ENCODE measurements at places on chromosomes 12 and 14. TPM values are rescaled to one million over a fixed set of nuclear protein-coding genes. Genes with fewer than 3 reads are reported as not detected.
A peak's percentile ranks its signal among the peaks of the same experiment; 100 is the strongest.

GRCh38 chr12:105464406-105464805 lies 133.9 kb downstream of the C12orf75 start:
- no peaks in the 10 kb centered on the region for H3K36me3 ChIP-seq
- DNase-seq: no peak
- no peak overlapping the region for H3K4me3 ChIP-seq
- H3K4me1 ChIP-seq: no peaks in the 10 kb centered on the region

GRCh38 chr14:35797796-35798195 lies 11.3 kb downstream of the RALGAPA1 start:
- no peak for DNase-seq
- H3K27me3 ChIP-seq: no peaks in the 10 kb centered on the region
- no peak overlapping the region for H3K4me3 ChIP-seq
- H3K27ac ChIP-seq: no peak overlapping the region
- no peaks in the 10 kb centered on the region for H3K36me3 ChIP-seq
- H3K4me1 ChIP-seq: peaks cover 4% of the 10 kb centered on the region

- H3K4me3 ChIP-seq: no peak overlapping the region
- no peak overlapping the region for H3K27ac ChIP-seq
- H3K4me1 ChIP-seq: peaks cover 70% of the 10 kb centered on the region
Observed at GRCh38 chr12:120542166-120542565, 8.0 kb downstream of the RNF10 start.

DNA sequence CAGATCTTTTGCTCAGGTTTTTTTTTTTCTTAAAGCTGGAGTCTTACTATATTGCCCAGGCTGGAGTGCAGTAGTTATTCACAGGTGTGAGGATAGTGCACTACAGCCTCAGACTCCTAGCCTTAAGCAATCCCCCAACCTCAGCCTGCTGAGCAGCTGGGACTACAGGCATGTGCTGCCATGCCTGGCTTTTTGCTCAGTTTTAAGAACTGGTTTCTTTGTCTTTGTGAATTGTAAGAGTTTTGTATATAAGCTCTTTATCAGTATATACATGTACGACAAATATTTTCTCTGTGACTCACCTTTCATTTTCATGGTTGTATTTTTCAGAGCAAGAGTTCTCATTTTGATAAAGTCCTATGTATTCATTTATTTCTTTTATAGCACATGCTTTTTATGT lies 33.3 kb upstream of the C2CD5 start:
- H3K36me3 ChIP-seq: no peaks in the 10 kb centered on the region
- no peak for DNase-seq
- H3K27ac ChIP-seq: no peak overlapping the region
- no peaks in the 10 kb centered on the region for H3K4me1 ChIP-seq
- H3K27me3 ChIP-seq: no peaks in the 10 kb centered on the region

GRCh38 chr12:101552277-101552676 lies 42.5 kb upstream of the MYBPC1 start:
- H3K4me1 ChIP-seq: no peaks in the 10 kb centered on the region
- H3K36me3 ChIP-seq: no peaks in the 10 kb centered on the region
- peak; percentile 30 for DNase-seq
- H3K27ac ChIP-seq: no peak overlapping the region

- no peak overlapping the region for H3K4me3 ChIP-seq
- no peak for DNase-seq
- peaks cover 16% of the 10 kb centered on the region for H3K4me1 ChIP-seq
- H3K27me3 ChIP-seq: no peaks in the 10 kb centered on the region
- no peaks in the 10 kb centered on the region for H3K36me3 ChIP-seq
Observed at GRCh38 chr14:32083789-32084188, 6.7 kb downstream of the ARHGAP5 start.

GRCh38 chr12:100843061-100843460 lies 48.5 kb downstream of the ANO4 start:
- H3K27ac ChIP-seq: no peak overlapping the region
- no peaks in the 10 kb centered on the region for H3K36me3 ChIP-seq
- no peak for DNase-seq
- no peak overlapping the region for H3K4me3 ChIP-seq

- peaks cover 97% of the 10 kb centered on the region for H3K36me3 ChIP-seq
- H3K4me3 ChIP-seq: no peak overlapping the region
- DNase-seq: no peak
- peak overlapping the region; percentile 87 for H3K27ac ChIP-seq
- no peaks in the 10 kb centered on the region for H3K27me3 ChIP-seq
- peaks cover 12% of the 10 kb centered on the region for H3K4me1 ChIP-seq
Observed at GRCh38 chr12:120719072-120719471, 6.6 kb upstream of the ACADS start.

DNA sequence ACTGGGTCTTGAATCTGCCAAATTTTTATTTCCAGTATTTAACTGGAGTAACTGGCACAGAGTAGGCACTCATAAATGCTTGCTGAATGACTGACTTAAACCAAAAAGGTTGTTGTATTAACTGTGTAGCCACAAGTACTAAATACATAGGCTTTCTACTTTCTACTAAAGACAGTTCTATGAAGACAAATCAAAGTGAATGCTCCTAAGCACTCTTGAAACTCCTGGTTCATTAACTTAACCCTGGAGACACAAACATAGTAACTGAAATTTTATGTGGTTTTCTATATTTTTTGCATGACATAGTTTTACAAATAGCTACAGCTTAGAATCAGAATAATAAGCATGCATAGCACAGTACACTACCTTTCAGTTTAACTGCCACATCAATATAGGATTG lies 70.4 kb downstream of the TXNDC16 start:
- no peak overlapping the region for H3K27ac ChIP-seq
- no peak for DNase-seq
- no peaks in the 10 kb centered on the region for H3K4me1 ChIP-seq

DNA sequence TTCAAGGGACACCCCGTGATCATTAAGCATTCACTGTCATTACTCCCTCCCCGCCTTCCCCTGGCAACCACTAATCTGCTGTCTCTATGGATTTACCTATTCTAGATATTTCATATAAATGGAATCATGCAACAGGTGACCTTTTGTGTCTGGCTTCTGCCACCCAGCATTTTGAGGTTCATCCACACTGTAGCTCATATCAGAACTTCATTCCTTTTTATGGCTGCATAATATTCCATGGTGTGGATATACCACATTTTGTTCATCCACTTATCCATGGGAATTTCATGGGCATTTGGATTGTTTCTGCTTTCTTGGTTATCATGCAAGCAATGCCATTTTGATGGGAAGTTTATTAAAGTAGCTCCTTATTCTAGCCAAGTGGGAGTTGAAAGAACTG lies 184.2 kb upstream of the VASH1 start:
- no peak overlapping the region for H3K4me3 ChIP-seq
- DNase-seq: no peak
- H3K27me3 ChIP-seq: peaks cover 9% of the 10 kb centered on the region
- H3K27ac ChIP-seq: no peak overlapping the region

DNA sequence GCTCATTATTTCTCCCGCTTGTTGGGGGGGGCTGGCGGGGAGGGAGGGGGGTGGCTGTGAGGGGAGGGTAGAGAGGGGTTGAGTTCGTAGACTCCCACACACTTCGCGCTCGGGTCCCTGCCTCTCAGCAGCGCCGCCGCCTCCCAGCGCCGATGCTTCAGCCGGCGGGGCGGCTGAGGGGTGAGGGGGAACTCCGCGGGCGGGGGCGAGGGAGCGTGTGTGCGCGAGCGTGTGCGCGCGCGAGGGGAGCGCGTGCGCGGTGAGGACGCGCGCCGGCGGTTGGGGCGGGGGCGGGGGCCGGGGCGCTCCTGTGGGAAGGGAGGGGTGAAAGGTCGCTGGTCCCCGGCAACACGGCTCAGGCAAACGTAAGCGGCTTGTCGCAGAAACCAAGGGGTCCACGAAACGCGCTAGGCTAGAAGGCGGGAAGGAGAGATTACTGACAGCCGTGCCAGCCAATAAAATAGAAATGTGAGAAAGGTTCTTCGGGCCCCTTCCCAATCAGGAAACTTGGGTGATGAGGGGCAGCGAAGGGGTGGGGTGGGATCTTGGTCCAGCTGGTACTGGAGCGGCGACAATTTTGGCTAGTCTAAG lies 343 bp upstream of the NOVA1 start:
- H3K27me3 ChIP-seq: no peaks in the 10 kb centered on the region
- peak; percentile 86 for DNase-seq
- H3K4me3 ChIP-seq: peak overlapping the region; percentile 62
- no peaks in the 10 kb centered on the region for H3K36me3 ChIP-seq

DNA sequence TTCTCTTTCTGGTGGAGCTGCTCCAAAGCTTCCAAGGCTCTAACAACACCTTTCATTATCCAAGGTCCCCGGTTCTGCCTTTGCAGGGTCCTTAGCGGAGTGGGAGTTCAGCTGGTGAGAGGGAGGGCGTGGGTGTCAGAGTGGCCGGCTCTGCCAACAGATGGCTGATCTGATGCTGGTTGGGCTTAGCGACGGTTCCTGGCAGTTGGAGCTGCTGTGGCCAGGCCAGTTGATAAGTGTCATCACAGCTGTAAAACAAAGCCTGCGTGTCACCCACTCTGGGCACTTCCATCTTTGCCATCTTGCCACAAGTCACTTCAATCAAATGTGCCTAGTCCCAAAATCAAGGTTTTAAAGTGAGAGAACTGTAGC lies 36.3 kb downstream of the RIN3 start:
- H3K27ac ChIP-seq: peak overlapping the region; percentile 75
- peaks cover 34% of the 10 kb centered on the region for H3K4me1 ChIP-seq
- H3K36me3 ChIP-seq: no peaks in the 10 kb centered on the region

- H3K27me3 ChIP-seq: no peaks in the 10 kb centered on the region
- no peak overlapping the region for H3K27ac ChIP-seq
- DNase-seq: no peak
- no peak overlapping the region for H3K4me3 ChIP-seq
- H3K36me3 ChIP-seq: no peaks in the 10 kb centered on the region
Observed at GRCh38 chr14:87566991-87567390, 426.0 kb downstream of the GALC start.

- no peaks in the 10 kb centered on the region for H3K4me1 ChIP-seq
- no peak overlapping the region for H3K27ac ChIP-seq
- no peaks in the 10 kb centered on the region for H3K36me3 ChIP-seq
- no peak overlapping the region for H3K4me3 ChIP-seq
- H3K27me3 ChIP-seq: no peaks in the 10 kb centered on the region
Observed at GRCh38 chr12:57452181-57452936, 2.7 kb upstream of the INHBE start.

- H3K27ac ChIP-seq: no peak overlapping the region
- DNase-seq: no peak
- H3K27me3 ChIP-seq: no peaks in the 10 kb centered on the region
- H3K4me3 ChIP-seq: no peak overlapping the region
- H3K36me3 ChIP-seq: no peaks in the 10 kb centered on the region
Observed at GRCh38 chr12:106276032-106276740, 26.3 kb upstream of the TCP11L2 start.

- DNase-seq: no peak
- H3K27ac ChIP-seq: no peak overlapping the region
Observed at GRCh38 chr12:28987538-28988324, 161.3 kb upstream of the FAR2 start.

- no peaks in the 10 kb centered on the region for H3K36me3 ChIP-seq
- DNase-seq: no peak
- no peak overlapping the region for H3K4me3 ChIP-seq
Observed at GRCh38 chr14:93150227-93151208, 34.2 kb downstream of the MOAP1 start.

DNA sequence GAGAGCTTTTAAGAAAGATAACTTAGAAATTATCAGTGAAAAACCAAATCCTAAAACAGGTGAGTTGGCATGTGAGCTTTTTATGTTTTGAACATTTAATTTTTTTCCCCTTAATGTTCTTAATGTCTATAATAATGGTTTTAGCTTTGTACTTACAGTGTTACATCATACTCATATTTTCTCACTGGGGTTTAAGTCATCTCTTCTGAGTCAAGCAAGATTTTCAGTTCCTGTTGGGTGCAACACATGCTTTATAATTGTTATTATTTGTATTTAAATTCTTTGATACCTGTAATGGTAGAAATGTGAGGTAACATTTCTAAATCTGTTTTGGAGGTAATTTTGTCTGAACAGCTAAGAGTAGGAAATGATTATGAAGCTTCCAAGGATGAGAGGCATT lies 113.0 kb downstream of the PLEKHA5 start:
- no peak overlapping the region for H3K27ac ChIP-seq
- H3K4me3 ChIP-seq: no peak overlapping the region
- H3K27me3 ChIP-seq: no peaks in the 10 kb centered on the region
- no peaks in the 10 kb centered on the region for H3K36me3 ChIP-seq

- no peak overlapping the region for H3K4me3 ChIP-seq
- H3K4me1 ChIP-seq: no peaks in the 10 kb centered on the region
- no peak for DNase-seq
- no peak overlapping the region for H3K27ac ChIP-seq
Observed at GRCh38 chr12:4787965-4788364, 67.8 kb downstream of the GALNT8 start.

GRCh38 chr12:56631790-56632700 lies 1.9 kb upstream of the BAZ2A start:
- H3K36me3 ChIP-seq: no peaks in the 10 kb centered on the region
- peak overlapping the region; percentile 24 for H3K4me3 ChIP-seq
- H3K27me3 ChIP-seq: no peaks in the 10 kb centered on the region
- peaks cover 63% of the 10 kb centered on the region for H3K4me1 ChIP-seq

GRCh38 chr12:127681151-127681754 lies 585.7 kb upstream of the TMEM132C start:
- H3K36me3 ChIP-seq: no peaks in the 10 kb centered on the region
- no peaks in the 10 kb centered on the region for H3K27me3 ChIP-seq
- DNase-seq: no peak
- H3K4me3 ChIP-seq: no peak overlapping the region
- H3K4me1 ChIP-seq: no peaks in the 10 kb centered on the region

DNA sequence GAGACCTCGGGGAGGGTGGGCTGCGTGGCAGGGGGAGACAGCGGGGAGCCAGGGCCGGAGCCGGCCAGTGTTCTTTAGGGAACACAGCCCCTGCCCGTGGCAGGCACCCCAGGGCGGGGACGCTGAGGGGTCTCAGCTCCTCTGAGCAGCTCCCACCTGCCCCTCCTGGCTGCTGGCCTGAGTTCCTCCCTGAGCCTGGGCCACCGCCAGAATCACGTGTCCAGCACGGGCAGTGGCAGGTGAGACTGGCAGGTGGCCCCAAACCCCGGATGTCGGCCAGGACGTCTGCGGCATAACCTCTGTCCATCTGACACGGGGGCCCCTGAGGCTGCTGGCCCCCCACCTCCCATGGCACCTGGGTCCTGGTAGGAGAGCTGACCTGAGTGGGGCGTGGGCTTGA lies 25.1 kb downstream of the NOC4L start:
- peaks cover 14% of the 10 kb centered on the region for H3K27me3 ChIP-seq
- no peak overlapping the region for H3K27ac ChIP-seq
- no peak for DNase-seq
- no peak overlapping the region for H3K4me3 ChIP-seq
- no peaks in the 10 kb centered on the region for H3K4me1 ChIP-seq
- H3K36me3 ChIP-seq: no peaks in the 10 kb centered on the region

Gene PLEK2
- total RNA-seq: 62.8 TPM

Gene KLRB1
- total RNA-seq: 0.39 TPM

Gene FOXN4
- not detected for total RNA-seq

Gene TSPAN19
- not detected for total RNA-seq

Gene PCED1B
- total RNA-seq: 61.2 TPM

Gene GPR132
- 2.2 TPM for total RNA-seq

Gene LRRC43
- 0.22 TPM for total RNA-seq

Gene PLA2G1B
- 5.4 TPM for total RNA-seq

Gene P2RX7
- total RNA-seq: 8.9 TPM

Gene TAS2R50
- 0.54 TPM for total RNA-seq

Gene C14orf39
- not detected for total RNA-seq

Gene DPF3
- 2.3 TPM for total RNA-seq

Gene PTCSC3
- not detected for total RNA-seq

Gene CD69
- total RNA-seq: not detected

Gene ASIC1
- total RNA-seq: 0.78 TPM

Gene PWP1
- total RNA-seq: 27.4 TPM

Gene FAM181A
- total RNA-seq: not detected
